ENCODE measurements at places on chromosomes 1 and 21. TPM values are rescaled to one million over a fixed set of nuclear protein-coding genes. Genes with fewer than 3 reads are reported as not detected.

NFASC gene
- 1.8 TPM for total RNA-seq

CHODL gene
- not detected for total RNA-seq

BRDT gene
- total RNA-seq = not detected

TMPRSS15 gene
- total RNA-seq = not detected

RGS8 gene
- total RNA-seq = not detected

ANKRD34A gene
- 9.1 TPM for total RNA-seq

LHX8 gene
- total RNA-seq = not detected

HLX gene
- total RNA-seq = 1.9 TPM

IFNLR1 gene
- 5.0 TPM for total RNA-seq

IL19 gene
- not detected for total RNA-seq

LAMC2 gene
- total RNA-seq = not detected

CYP4X1 gene
- not detected for total RNA-seq

DMBX1 gene
- total RNA-seq = 0.54 TPM

TFAP2E gene
- 0.47 TPM for total RNA-seq

EPS8L3 gene
- not detected for total RNA-seq

COL16A1 gene
- total RNA-seq = 0.21 TPM

S100A16 gene
- not detected for total RNA-seq

CFAP45 gene
- 2.8 TPM for total RNA-seq

DNAI4 gene
- 3.0 TPM for total RNA-seq

NID1 gene
- total RNA-seq = not detected

KRTAP11-1 gene
- not detected for total RNA-seq

CHI3L2 gene
- total RNA-seq = 13.8 TPM

C21orf91 gene
- total RNA-seq = 14.4 TPM

FAM89A gene
- 8.5 TPM for total RNA-seq

TAS1R1 gene
- not detected for total RNA-seq

DYNLT5 gene
- total RNA-seq = not detected

DNASE2B gene
- total RNA-seq = not detected

TNFRSF14 gene
- 124 TPM for total RNA-seq

CAMK2N1 gene
- total RNA-seq = 0.25 TPM

DDAH1 gene
- not detected for total RNA-seq

SPRTN gene
- 7.4 TPM for total RNA-seq

CSDE1 gene
- total RNA-seq = 486 TPM

TGFB2 gene
- not detected for total RNA-seq

TNFRSF1B gene
- total RNA-seq = 143 TPM

LENEP gene
- 0.66 TPM for total RNA-seq

PLEKHG5 gene
- total RNA-seq = 3.9 TPM

SDC3 gene
- total RNA-seq = 1.7 TPM

TEDDM1 gene
- not detected for total RNA-seq

KCNT2 gene
- total RNA-seq = not detected

CELA2A gene
- total RNA-seq = not detected

MYBPH gene
- not detected for total RNA-seq

CD244 gene
- not detected for total RNA-seq

KRTAP10-4 gene
- total RNA-seq = not detected

CDK18 gene
- 5.9 TPM for total RNA-seq

LRRN2 gene
- not detected for total RNA-seq

DNALI1 gene
- not detected for total RNA-seq

PTPN7 gene
- 198 TPM for total RNA-seq

NBPF10 gene
- 3.1 TPM for total RNA-seq

LINGO4 gene
- 0.72 TPM for total RNA-seq

All from activated naive CD4-positive, alpha-beta T cell treated with anti-CD3 and anti-CD28 coated beads, Interleukin-2, amount 50 U/mL, for 72 hours (primary cell).